Fibroblast of the conjunctiva (primary cell): ENCODE measurements at places on chromosomes 5 and 9.

DNA sequence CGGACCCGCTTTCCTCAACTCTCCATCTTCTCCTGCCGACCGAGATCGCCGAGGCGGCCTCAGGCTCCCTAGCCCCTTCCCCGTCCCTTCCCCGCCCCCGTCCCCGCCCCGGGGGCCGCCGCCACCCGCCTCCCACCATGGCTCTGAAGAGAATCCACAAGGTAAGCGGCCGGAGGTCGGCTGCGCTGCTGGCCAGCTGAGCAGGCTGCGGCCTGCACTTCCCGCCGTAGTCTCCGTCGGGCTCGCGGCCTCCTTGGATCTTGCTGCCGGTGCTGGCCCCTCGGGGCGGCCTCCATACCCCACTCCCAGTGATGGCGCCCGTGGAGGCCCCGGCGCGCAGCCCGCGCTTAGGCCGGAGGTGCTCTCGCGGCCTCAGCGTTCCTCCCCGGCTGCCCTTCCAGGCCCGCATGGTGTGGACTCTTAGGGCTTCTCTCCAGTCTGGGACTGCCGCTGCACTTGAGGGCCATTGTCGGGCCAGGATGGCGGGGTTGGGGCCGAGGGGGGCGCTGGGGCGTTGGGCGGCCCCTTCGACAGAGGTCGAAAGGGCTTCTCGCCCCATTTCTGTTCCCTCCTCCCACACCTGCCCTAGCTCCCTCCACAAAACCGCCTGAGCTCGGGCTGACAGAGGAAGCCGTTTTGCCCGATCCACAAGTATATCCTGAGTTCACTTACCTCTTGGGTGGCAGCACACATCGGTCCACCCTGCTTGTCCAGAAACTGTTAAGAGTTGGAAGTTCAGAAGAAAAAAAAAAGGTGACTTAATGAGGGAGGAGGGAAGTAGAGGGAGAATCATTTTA, 714 bp downstream of the UBE2D2 start:
- DNase-seq = no peak

- no peak for DNase-seq
These were observed 29.7 kb upstream of the AKNA start for GRCh38 chr9:114417511-114417910.

GRCh38 chr5:9698841-9699240, 68.7 kb upstream of the TAS2R1 start:
- DNase-seq = no peak

- DNase-seq = no peak
These were observed 63.9 kb downstream of the KLHL3 start for GRCh38 chr5:137672001-137672400.

GRCh38 chr5:73424556-73424977, 24.0 kb downstream of the FOXD1 start:
- no peak for DNase-seq

DNA sequence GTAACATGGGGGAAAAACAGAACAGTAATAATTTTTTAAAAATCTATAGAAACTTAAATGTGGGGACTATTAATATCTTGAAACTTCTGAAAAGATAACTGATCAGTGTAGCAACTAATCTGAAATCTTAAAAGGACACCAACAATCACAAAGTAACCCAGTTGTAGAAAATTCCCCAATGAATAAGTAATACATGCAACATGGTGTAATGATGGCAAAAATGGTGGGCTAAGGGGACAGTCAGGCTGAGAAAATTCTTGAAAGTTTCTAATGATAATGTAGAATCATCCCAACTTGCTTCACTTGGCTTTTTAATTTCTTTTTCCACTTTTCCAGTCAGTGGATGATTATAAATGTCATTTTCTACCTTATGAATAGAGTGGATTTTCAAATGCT, 5.4 kb downstream of the NFIL3 start:
- DNase-seq = no peak

DNA sequence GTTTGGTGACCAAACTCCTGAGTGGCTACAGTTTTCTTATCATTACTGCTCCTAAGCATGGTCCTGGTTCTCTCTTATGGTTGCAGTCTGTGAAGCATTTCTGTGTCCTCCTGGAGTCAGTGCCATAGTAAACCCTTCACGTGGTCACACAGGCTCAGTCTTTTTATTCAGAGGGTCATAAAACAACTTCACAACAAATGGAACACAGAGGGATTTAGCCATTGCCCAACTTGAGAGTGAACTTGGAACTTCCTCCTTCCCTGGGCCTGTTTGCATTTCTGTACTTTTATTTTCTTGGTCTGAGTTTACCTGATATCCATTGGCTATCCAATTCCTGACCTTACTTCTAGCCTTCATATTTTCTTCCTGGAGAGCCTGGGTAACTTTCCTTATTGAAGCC, 144.9 kb downstream of the CCDC192 start:
- DNase-seq = no peak

DNA sequence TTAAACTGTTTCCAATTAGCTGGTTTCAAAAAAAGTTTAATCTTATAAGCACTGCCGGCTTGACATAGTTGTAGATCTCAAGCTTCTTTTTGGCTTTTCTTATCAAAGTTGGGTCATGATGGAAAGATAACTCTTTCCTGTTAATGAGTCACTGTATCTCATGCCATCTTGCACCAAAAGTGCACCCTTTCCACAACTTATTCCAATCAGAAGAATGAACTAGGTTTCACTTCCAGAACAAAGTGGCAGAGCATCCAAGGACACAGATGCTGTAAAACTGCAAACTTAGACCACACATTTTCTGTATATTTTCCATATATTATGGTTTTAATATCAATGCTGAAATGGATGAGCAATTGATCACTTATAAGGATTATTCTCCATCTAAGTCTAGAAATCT, 198.2 kb downstream of the GLIS3 start:
- DNase-seq = no peak

GRCh38 chr5:180858586-180858985, 2.5 kb downstream of the ZFP62 start:
- DNase-seq = no peak

- peak; percentile 73 for DNase-seq
These were observed 3.2 kb upstream of the NFX1 start for GRCh38 chr9:33287087-33287490.

DNA sequence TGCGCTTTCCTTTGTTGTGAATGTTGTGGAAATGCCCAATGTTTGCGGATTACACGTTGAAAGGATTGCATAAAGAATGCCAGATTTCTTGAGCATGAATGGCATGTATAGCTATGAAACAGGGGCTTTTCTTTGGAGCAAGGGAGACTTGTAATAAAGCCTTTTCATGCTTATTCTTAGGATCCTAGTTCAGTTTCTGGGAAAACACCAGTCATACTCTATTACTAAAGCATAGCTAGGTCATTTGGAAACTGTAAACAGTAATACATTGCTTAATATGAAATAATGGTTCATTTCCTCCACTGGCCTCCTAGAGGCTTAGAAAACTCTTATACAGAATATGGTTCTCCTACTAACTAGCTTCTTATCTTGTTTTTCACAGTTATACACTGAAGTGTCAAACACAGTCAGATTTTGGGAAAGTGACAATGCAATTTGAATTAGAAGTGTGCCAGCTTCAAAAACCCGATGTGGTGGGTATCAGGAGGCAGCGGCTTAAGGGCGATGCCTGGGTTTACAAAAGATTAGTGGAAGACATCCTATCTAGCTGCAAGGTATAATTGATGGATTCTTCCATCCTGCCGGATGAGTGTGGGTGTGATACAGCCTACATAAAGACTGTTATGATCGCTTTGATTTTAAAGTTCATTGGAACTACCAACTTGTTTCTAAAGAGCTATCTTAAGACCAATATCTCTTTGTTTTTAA, 104.2 kb downstream of the MELK start:
- DNase-seq = no peak

DNA sequence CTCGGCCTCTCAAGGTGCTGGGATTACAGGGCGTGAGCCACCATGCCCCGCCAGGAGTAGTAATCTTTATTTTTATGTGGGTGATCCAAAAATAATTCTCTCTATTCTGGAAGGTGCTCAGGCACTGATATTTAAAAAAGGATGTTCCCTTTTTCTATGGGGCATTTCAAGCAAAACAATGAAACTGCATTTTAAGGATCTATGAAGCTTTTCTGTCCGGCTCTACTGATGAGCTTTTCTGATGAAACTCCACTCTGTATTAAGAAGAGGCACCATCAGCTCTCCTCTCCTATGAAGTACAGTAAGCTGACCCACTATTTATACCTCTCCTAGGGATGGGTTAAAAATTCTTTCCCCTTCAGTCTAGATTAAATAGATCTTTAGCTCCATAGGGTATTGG, 7.4 kb downstream of the ADAM19 start:
- DNase-seq = no peak
